ENCODE measurements at places on chromosomes 7 and 10.

GRCh38 chr10:58885686-58886345, 290.6 kb upstream of the PHYHIPL start:
- no peak for DNase-seq

- no peak for DNase-seq
Measured at GRCh38 chr10:74167443-74167842, 16.4 kb downstream of the ADK start.

DNA sequence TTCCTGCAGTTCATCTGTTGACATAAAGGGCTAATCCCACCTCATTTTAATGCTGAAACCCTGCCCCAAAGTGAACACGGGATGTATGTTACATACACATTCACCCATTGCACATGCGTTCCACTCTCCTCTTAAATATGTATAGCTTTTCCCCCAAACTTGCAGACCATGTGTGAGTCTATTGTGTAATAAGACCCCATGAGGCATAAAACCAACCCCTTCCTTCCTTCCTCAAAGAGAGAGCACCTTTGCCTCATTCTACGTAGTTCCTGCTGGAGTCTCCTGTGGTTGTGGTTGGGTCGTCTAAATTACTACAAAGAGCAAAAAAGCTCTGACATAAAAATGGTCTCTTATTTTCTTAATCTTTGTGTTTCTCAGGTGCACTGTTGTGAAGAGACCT, 345.7 kb upstream of the KLF6 start:
- DNase-seq: no peak

- no peak for DNase-seq
Measured at GRCh38 chr10:101777619-101778145, 1.8 kb upstream of the FGF8 start.

GRCh38 chr7:94417901-94418300, 23.2 kb downstream of the COL1A2 start:
- DNase-seq: no peak

DNA sequence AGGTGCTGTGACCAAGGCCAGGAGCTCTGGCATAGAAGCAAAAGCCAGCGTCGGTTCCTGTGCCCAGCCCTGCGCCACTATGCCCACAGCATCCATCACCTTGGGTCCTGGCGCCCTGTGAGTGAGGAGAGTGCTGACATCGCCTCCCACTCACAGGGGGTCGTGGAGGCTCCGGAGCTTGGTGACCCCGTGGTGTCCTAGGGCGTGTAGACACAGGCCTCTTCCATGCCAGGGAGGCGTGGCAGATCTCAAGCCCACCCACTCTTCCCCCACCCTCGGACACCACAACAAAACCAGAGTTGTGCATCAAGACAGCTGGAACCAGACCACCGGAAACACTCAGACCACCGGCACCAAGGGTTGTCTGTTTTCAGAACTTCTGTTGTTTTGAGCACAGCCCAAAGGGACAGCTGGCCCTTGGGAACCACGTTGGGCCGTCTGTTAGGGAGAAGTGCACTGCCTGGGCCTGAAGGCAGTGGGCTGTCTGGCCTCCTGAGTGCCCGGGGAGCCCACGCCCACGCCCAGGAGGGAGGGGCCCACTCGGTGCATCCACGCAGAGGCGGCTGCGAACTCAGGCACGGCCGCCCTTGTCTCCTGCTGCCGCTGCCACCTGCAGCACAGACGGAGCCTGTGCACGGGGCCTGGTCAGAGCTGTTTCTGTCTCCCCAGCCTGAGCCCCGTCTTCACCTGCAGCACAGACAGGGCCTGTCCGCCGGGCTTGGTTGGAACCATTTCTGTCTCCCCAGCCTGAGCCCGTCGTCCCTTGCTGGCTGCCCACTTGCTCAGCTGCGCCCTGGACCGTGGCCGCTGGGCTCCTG, 106.3 kb downstream of the INPP5A start:
- DNase-seq: no peak

- DNase-seq: no peak
Measured at GRCh38 chr10:45256246-45256645, 59.2 kb downstream of the OR13A1 start.

DNA sequence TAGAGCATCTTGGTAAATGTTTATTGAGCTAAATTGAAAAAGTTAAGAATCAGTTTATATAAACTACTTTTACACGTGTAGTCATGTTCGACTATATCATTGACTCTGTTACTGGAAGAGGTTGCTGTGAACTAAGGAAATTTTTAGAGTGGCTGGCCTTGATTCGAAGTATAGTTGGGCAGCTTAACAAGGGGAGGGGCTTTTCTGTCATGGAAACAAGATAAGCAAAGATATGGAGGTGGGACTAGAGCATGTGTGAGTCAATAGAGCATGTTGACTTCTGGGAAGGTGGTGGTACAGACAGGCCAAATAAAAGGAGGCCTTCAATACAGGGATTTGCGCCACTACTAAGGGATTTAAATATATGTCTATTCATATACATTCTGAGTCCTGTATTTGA, 7.6 kb downstream of the ATP5F1C start:
- DNase-seq: no peak

DNA sequence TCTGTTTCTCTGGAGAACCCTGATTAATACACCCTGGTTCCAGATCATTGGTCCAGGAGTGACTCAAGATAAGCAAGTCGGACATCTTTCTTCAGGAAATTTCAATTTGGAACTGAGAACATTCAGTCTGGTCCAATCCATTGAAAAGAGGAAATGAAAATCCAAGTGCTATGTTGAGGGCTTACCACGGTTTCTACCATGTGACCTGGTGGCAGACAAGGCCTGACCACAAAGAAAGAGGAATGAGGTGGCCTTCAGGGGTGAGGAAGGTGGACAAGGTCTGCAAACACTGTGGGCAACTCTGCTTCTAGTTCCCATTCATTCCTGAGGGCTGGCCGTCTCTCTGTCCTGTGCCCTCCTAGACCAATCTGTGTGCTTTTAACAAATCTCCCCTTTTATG, 149.2 kb upstream of the GHITM start:
- DNase-seq: no peak

DNA sequence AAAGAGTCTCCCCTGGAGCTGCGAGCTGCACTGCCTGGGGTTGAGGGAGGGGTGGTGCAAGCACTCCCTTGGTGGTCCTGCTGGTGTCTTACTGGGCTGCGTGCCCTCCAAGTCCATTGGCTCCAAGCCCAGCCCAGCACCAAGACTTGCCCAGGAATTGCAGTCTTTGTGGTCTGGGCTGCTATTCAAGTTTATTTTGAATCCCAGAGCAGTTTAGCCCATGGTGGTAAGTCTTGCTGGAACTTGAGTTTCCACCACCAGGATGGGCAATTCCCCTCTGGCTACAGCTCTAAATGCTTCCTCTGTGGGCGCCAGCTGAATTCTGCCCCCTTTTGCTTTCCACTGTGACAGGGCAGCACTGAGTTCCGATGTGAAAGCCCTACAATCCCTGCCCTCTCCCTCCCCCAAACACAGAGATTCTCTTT, 25.1 kb downstream of the GALNT11 start:
- no peak for DNase-seq

GRCh38 chr7:151060416-151061212, 1.2 kb downstream of the SLC4A2 start:
- DNase-seq: no peak

DNA sequence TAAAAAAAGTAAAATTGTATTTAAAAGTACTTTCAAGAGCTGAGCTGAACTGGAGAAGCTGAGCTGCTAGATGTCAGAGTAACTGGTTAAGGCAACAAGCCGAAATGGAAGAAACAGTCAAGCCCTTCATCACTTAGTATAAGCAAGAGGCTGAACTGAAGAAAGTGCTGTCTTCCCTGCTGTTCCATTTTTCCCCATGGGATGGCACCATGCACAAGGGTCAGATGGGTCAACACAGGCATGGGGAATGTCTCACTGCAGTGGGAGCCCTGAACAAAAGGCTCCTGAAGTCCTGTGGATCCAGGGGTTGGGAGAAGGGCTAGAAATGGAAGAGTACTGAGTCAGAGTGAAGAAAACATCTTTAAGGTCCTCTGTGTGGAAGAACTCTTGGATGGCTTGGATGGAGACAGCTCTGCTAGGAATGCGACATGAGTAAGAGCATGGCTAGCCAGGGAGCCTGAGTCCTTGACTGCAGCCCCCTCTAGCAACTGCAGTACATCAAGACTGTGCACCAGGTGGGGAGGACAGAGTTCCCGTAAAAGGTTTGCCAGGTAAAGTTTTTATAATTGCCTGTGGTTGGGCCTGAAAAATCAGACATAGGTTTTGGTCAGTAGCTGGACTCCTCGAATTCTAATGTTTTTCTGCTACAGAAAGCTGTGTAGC, 348.3 kb downstream of the GPR158 start:
- no peak for DNase-seq

- DNase-seq: no peak
Measured at GRCh38 chr7:101166648-101166908, 1.2 kb upstream of the VGF start.

DNA sequence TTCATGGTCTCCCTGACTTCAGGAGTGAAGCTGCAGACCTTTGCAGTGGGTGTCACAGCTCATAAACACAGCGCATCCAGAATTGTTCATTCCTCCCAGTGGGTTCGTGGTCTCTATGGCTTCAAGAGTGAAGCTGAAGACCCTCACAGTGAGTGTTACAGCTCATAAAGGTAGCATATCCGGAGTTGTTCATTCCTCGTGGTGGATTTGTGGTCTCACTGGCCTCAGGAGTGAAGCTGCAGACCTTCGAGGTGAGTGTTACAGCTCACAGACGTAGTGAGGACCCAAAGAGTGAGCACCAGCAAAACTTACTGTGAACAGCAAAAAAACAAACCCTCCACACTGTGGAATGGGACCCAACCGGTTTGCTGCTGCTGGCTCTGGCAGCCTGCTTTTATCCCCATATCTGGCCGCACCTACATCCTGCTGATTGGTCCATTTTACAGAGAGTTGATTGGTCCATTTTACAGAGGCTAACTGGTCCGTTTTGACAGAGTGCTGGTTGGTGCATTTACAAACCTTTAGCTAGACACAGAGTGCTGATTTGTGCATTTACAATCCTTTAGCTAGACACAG, 308.8 kb downstream of the PTPRN2 start:
- no peak for DNase-seq

- DNase-seq: no peak
Measured at GRCh38 chr10:102458656-102459055, 7.3 kb upstream of the C10orf95 start.

DNA sequence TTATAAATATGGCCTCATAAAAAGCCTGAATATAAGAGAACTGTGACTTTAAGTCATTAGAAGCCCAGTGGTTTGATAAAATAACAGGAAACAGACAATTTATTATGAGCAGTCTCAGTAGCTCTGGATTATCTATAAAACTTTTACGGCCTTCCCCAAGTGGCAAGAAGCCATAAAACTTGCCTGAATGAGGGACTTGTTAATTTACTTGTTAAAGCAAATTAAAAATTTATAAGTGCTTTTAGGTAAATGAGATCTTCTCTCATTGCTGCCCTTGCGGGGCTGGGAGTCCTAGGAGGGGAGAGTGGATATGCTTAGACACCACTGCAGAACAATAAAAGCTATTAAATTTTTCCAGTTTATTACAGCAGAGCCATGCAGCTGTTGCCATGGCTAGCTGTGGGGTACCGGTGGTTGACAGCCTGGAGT, 499.9 kb downstream of the AUTS2 start:
- DNase-seq: no peak

- DNase-seq: no peak
Measured at GRCh38 chr10:103653581-103654037, 160.1 kb downstream of the NEURL1 start.

DNA sequence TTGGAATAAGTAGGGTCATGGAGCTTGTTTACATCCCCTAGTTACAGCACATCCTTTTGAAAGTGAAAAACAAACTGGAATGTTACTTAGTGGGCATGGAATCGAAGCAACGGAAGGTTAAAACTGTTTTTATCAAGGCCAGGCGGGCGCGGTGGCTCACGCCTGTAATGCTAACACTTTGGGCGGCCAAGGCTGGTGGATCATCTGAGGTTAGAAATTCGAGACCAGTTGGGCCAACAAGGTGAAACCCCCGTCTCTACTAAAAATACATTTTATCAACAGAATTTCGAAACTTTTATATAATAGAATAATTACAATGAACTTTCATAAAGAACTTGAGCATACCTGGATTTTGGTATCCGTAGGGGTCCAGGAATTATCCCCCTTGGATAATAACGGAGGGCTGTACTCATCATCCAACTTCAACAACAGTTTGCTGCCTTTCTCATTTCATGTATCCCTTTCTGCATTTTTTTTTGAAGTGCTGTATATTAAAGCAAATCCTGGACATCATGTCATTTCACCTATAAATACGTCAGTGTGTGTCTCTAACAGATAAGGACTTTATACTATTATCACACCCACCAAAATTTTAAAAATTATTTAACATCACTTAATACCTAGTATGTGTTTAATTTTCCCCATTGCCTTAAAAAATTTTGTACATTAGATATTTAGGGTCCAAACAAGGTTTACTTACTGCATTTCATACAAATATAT, 1.3 kb upstream of the TMED4 start:
- DNase-seq: no peak

DNA sequence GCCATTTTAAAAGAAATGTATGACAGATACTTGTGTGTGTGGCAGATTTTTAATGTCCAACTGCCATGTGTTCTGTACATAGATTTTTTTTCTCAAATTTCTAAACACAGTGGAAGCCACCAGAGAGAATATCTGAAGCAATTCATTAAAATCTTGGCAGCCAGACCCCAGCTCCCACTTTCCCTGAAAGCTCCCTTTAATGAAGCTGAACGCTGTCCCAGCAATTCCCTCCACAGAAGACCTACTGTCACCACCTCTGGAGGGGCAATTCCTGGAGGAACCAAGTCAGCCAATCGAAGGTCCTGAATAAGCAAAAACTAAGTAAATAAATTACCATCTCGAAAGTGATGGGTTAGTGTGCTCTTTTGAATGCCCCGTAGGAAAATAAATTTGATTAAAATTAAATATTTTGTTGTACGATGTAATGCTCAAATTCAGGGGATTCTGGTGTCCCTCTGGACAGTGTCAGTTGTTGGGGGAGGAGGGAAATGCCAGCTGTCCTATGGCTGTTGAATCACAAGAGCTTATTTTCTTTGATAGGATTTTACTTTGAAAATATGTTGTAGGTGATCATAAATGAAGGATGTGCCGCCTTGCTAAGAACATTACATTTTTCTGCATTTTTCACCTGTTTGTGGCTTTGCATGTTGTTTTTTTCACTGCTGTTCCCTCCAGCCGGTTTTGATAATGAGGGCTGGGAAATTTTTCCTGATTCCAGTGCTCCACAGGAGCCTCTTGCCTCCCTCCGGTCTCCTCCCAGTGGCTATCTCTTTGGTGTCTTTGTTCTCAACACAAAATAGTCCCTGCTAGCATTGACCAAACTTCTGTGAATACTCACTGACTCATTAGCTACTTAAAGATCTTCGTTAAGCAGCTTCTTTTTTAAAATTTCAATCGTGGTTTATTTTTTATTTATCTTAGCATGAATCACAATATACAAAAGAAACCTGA, 9.2 kb upstream of the GSAP start:
- DNase-seq: no peak

- DNase-seq: peak; percentile 43
Measured at GRCh38 chr10:97497572-97498075, 598 bp downstream of the MMS19 start.

GRCh38 chr7:129707910-129708499, 96.5 kb downstream of the NRF1 start:
- no peak for DNase-seq

GRCh38 chr7:43637114-43637806, 54.4 kb downstream of the STK17A start:
- no peak for DNase-seq

Data from stimulated activated CD8-positive, alpha-beta memory T cell treated with anti-CD3 and anti-CD28 coated beads, Interleukin-12 subunit alpha, Interleukin-12 subunit beta, amount 100 ng/mL, for 4 hours (primary cell).